CD4-positive, alpha-beta T cell treated with Interleukin-10 for 1 hour (primary cell): ENCODE measurements at places on chromosomes 6 and 20.

DNA sequence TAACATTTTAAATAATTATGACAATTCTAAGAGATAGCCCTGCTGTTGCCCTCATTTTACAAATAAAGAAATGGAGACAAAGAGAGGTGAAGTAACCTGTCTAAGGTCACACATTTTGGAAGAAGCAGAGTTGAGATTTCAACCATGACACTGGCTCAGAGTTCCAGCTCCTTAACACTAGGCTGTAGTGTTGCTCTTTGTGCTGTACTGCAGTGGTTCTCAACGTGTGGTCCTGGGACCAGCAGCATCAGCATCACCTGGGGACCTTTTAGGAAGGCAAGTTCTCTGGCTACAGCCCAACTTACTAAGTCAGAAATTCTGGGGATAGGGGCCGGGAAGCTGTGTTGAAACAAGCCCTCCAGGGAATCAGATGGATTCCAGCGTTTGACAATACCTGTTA lies 62.4 kb upstream of the FERMT1 start:
- DNase-seq: no peak

DNA sequence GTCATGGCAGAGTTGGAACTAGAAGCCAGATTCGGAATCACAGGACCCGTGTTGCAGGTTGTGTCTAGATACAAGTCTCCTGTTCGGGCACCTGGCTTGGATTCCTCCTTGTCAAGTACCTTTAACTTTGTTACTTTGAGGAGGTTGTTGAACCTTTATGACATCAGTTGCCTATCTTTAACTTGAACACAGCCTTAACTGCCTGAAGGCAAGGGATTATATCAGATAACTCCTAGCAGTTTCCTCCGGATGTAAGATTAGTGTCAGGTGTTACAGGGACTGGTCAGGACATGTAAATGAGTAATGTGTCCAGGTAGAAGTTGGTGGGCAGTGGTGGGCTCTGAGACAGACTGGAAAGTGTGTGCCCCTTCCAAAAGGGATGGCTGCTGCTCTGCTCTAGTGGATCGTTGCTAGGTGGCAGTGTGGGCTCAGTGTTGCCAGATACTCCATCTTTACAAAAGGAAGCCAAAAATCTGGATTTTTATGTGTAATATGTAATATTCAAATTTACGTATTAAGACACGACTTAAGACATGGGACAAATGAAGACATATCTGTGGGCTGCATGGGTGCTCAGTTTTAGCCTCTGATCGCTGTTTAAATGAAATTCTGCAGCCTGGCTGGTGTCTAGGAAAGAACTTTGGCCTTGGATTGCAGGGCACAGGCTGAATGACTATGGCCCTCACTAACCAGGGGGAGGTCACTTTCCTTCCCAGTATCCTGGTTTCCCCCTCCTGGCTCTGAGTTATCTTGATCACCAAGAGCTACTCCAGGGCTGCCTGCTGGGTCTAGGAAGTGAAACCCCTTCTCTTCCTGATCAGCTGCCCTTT lies 27.1 kb downstream of the CHMP4B start:
- no peak for DNase-seq

DNA sequence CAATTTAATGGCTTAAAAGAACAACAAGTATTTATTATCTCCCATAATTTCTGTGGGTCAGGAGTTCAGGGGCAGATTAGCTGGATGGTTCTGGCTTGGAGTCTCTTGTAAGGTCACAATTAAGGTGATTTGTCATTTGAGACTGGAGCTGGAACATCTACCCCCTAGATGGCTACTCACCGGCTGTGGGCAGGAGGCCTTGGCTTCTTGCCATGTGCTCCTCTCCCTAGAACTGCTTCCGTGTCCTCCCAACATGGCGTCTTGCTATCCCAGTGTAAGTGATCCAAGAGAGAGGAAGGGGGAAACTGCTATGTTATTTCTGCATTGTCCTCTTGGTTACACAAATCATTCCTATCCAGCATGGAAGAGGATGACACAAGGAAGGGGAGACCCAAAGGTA lies 210.2 kb upstream of the ECI2 start:
- no peak for DNase-seq

GRCh38 chr6:131029626-131030297 lies 33.3 kb downstream of the EPB41L2 start:
- DNase-seq: no peak

- DNase-seq: no peak
These were observed 162.4 kb upstream of the QKI start for GRCh38 chr6:163252061-163252591.

- no peak for DNase-seq
These were observed 1152.0 kb downstream of the KHDRBS2 start for GRCh38 chr6:61134028-61134427.

- no peak for DNase-seq
These were observed 1.4 kb downstream of the C20orf96 start for GRCh38 chr20:288956-289692.

GRCh38 chr6:8181951-8182845 lies 79.8 kb upstream of the EEF1E1 start:
- no peak for DNase-seq

DNA sequence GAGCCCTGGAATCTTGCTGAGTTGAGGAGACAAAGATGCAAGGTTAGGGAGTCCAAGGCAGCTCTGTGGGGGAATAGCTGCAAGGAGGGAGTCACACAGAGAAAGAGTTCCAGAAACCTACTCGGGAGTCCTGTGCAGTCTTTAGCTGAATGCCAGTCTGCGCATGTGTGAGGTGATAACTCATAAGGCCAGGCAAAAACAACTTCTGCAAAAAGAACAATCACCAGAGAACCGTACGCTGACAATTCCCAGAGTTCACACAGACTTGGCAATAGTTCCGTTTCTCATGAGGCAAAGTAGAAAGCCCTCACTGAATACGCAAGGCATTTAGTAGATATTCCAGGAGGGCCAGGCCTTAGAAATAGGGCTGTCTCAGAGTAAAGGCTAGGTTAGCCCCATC lies 135.2 kb upstream of the TAB2 start:
- DNase-seq: no peak

GRCh38 chr20:59515013-59515905 lies 89.1 kb upstream of the PHACTR3 start:
- DNase-seq: no peak

GRCh38 chr6:167396068-167396658 lies 71.3 kb downstream of the TTLL2 start:
- DNase-seq: no peak

DNA sequence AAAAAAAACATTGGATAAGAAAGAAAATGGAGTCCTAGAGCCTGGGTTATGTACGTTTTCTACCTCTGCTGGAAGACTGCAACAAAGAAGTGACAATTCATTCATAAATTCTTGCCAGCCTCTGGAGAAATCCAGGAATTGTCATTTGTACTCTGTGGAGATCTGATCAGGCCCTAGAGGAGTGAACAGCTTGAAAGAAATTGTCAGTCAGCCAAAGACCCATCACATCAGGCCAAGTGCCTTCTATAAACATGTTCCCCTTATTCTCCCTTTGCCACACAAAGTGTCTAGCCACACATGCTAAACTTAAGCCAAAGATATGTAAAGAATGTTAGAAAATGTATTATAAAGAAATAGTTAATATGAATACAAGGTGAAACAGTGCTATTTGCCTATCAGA lies 152.4 kb downstream of the ADAT2 start:
- no peak for DNase-seq
